GM06990 (cell line): ENCODE measurements at places on chromosomes 12 and 14.

- no peak for DNase-seq
Measured at GRCh38 chr12:130498589-130499385, 161.1 kb downstream of the PIWIL1 start.

GRCh38 chr12:22600181-22600580, 24.8 kb upstream of the ETNK1 start:
- no peak for DNase-seq

DNA sequence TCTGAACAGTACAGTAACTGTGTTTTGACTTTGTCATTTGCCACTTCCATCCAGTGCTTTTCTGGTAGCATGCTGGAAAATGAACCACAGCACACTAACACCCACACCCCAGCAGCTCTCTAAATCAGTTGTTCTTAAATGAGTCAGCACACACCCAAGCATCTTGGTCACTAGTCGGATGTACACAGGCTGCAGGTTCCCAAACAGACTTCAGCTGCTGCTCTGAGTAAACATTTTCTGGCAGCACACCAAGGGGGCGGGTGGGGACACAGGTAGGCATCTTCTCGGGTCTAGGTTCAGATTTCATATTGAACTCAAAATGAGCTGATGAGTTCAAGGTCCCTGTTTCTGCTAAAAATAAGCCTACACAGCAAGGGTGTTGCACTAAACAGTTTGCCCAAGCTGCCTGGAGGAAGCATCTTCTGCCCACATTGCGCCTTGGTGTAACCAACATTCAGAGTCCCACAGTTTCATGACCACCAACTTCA, 39.8 kb downstream of the IFNG start:
- peak; percentile 41 for DNase-seq

DNA sequence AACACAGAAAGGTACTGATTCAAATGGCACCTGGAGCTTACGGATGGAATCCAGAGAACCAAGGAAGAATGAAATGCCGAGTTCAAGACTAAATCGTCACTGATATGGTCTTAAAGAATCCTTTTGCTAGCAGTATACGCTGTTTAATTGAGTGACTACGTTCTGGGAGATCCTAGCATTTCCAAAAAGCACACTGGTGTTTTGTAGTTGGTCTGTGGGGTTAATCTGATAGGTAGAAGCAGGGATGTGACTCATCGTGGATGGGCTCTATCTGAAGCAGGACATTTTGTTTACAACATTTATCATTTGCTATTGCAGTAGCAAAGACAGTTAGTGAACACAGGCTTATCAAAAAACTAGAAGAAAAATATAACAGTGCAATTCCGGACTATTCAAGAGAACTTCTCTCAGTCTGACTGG, 169.2 kb upstream of the HMGA2 start:
- DNase-seq, result no peak

- DNase-seq, result no peak
Measured at GRCh38 chr12:126361804-126362203, 1296.6 kb downstream of the AACS start.

- peak; percentile 32 for DNase-seq
Measured at GRCh38 chr12:104520242-104520900, 63.6 kb downstream of the CHST11 start.

GRCh38 chr12:116773276-116773731, 35.2 kb downstream of the RNFT2 start:
- no peak for DNase-seq
